ENCODE measurements at places on chromosomes 2 and 18.

DNA sequence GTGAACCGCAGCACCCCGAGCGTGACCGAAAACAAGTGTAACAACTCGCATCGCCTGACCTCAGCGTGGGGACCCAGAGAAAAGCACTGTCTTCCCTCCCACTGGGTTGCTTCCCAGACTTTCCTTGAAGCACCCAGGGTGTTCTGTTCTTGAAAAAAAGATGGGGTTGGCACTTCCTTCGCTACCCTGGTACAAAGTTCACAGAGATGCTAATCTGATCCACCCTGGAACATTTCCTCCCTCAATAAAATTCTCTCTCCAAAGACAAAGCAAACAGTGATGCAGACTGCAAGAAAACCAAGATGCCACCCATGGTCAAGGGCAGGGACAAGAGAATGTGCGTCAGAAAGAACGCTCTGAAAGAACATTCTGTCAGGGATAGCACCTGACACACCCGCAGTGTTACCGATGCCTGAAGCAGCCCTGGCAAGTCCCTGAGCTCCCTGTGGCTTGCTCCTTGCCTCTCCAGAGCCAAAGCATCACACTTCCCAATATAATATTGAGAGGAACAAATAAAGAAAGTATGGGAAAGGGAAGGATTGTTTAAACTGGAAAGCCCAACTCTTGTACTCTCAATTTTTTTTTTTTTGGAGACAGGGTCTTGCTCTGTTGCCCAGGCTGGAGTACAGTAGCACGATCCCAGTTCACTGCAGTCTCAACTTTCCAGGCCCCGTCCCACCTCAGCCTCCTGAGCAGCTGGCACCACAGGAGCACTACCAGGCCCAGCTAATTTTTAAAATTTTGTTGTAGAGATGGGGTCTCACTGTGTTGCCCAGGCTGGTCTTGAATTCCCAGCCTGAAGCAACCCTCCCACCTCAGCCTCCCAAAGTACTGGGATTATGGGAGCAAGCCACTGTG is 70.7 kb downstream of the TBC1D8 start:
- no peak for DNase-seq

GRCh38 chr2:30216157-30216556 is 15.2 kb upstream of the LBH start:
- DNase-seq = no peak

DNA sequence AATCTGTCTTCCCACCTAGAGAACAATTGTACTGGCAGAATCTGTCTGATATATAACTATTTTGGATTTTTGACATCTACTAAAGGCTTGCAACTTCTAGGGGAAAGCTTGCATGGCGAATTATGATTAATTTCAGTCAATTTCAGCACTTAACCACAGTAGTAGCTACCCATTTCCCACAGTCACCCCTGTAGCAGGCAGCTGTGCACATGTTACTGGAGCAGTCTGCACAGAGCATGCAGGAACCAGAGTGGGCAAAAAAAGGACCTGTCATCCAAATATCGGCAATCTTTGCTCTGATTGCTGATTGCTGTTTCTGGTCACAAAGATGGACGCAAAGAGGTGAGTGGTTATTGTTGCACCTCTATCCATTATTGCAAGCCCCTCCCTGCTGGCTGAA is 473.3 kb downstream of the SPAG16 start:
- no peak for DNase-seq

DNA sequence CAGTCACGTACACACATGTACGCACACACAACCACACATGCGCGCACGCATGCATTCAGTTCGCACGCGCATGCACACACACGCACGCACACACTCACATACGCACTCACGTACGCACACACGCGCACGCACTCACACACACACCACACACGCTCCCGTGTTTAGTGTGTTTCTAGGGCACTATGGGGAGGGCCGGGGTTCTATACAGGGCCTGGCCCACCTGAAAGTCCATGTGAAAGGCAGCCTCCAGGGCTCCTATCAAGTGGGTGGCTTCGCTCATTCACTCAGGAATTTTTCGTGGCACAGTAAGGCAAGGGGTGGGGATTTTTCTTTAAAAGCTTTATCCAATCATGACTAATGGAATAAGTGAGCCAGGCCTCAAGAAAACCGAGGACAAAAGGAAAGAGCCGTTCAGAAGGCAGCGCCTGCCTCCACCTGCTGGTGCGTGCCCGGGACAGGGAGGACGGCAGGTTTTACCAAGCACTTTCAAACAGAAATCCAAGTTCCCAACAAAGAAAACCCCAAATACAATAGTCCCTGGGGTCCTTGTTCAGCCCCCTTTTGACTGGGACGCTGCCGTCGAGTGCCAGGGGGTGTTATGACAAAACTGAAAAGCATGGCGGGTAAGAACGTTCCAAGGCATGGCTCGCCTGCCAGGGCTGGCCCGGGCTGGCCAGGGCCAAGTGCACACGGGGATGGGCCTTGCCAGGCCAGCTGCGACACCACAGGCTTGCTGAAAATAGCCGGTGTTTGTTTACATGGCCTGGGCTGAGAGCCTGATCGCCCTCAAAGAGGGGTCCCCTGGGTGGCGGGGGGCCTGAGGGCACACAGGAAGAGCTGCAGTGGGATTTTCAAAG is 110.0 kb downstream of the HDAC4 start:
- DNase-seq = no peak

DNA sequence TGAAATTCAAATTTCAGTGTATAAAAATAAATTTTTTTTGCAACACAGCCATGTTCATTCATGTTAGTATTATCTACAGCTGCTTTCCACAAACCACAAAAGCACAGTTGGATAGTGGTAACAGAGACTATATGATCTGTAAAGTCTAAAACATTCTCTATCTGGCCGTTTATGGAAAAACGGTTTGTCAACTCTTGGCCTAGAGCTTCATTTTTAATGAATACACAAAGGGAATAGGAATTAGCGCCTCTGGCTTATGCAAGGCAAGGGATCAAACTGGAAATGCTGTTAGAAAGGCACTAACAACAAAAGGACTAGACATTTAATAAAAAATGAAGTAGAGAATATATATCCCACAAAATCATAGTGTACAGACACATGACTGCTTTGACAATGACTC is 211.9 kb downstream of the EXOC6B start:
- DNase-seq = no peak

DNA sequence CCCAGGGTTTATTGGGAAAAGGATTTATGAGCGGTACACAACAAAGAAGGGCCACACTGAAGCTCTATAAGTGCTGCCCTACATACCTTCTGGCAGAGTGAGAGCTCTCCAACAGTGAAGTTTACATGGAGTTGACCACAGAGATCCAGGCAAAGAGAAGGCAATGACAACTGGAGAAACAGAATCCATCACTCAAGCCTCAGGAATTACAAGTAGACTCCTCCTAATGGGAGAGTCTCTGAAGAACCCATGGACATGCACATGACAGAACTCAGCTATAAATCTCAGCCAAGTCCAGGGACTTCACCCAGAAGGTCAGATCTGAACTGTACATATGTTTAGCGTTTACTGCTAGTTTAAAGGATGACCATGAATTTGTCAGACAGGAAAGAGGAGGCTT is 164.7 kb downstream of the DNAH7 start:
- no peak for DNase-seq

DNA sequence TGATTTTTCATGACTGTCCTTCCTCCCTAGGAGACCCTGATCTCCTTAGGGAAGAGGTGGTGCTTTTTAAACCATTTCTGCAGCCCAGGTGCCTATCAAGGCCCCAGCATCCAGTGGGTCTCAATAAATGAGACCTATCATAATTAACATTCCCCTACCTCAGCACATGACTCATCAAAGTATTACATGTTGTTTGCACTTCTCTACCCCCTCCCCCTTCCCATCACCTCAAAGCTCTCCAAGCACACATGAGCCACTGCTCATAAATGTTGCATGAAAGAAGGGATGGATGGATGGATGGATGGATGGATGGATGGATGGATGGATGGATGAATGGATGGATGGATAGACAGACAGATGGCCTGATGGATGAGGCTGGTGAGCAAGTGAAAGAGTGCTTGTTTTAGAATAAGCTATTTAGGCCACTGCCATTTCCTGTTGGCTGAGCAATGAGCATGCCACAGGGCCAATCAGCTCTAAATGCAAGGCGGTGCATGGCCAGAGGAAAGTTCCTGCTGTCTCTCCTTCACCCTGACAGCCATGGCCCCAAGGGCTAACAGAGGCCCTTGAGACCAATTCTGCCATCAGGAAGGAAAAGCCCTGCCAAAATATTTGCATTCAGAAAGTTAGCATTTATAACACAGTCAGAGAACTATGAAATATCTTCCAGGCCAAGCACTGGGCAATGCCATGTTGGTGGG is 20.9 kb upstream of the STEAP3 start:
- no peak for DNase-seq

DNA sequence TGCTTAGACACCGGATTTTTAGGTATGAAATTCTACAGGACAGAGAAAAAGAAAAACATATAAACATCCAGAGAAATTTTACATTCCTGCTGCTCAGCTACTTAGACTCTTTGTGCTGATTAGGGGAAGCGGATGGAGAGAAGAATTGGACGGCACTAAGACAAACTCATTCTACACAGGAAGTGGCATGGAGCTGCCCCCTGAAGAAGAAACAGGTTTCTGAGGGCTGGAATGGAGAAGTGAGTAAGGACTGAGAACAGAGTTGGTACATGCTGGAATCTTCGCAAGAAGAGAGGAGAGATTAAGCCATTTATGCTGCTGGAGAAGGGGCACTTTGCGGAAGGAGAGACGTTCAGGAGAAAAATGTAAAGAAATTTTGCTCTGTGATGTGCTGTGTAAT is 253.0 kb upstream of the ERBB4 start:
- DNase-seq = no peak

GRCh38 chr2:198113316-198113715 is 308.9 kb downstream of the PLCL1 start:
- DNase-seq = no peak

- DNase-seq = no peak
Observed at GRCh38 chr2:129914538-129915302, 64.7 kb upstream of the RAB6C start.

- no peak for DNase-seq
Observed at GRCh38 chr2:26870585-26871095, 22.7 kb downstream of the DPYSL5 start.

GRCh38 chr18:75785834-75786233 is 358.3 kb upstream of the SMIM21 start:
- no peak for DNase-seq

- DNase-seq = no peak
Observed at GRCh38 chr18:12904012-12904516, 20.0 kb upstream of the PTPN2 start.

DNA sequence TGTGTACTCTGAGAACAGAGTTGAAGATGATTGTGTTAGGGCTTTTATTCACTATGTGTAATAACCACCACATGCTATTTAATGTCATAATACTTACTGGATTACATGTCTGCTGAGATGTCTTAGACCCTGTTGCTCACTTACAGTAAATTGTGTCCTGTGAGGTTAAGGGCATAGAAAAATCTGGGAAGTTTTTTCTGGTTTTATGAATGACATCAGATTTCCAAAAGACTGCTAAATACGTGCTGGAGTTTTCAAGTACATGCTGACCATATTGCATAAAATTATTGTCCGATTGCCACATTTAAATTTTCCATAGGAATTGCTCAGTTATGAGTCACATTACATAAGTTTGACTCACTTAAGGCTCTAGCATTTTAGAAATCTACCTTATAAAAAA is 96.7 kb upstream of the COL5A2 start:
- DNase-seq = no peak

DNA sequence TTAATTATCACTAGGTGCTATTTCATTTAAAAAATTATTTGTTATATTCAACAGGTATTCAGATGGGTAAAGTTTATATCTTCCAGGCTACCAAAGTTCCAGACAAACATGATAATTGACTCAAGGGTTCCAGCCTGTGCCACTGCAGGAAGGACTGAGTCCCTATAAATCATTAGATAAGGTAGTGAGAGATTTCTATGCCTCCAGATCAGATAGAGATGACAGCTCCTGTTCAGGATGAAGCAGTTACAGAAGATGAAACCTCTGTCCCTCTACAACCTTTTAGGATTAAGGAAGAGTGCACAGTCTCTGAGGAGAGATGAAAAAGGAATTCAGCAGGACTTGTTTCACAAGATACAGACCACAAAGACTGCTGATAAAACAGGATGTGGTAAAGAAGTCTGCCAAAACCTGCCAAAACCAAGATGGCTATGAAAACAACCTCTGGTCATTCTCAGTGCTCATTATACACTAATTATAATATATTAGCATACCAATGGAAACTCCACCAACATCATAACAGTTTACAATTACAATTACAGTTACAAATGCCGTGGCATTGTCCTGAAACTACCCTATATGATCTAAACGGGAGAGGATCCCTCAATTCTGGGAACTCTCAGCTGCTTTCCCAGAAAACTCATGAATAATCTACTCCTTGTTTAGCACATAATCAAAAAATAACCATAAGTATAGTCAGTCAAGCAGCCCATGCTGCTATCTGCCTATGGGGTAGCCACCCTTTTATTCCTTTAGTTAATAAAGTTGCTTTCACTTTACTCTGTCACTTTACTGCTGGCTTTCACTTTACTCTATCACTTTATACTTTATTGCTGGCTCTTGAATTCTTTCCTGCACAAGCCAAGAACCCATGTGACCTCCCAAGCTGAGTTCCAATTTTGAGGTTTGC is 288.5 kb downstream of the PDE11A start:
- DNase-seq = peak; percentile 17

GRCh38 chr2:23297112-23297511 is 87.9 kb upstream of the KLHL29 start:
- DNase-seq = no peak
